ENCODE measurements at places on chromosomes 7 and 10.
A peak's percentile ranks its signal among the peaks of the same experiment; 100 is the strongest.

- DNase-seq: no peak
These were observed 2.4 kb upstream of the MKLN1 start for GRCh38 chr7:131325179-131325840.

DNA sequence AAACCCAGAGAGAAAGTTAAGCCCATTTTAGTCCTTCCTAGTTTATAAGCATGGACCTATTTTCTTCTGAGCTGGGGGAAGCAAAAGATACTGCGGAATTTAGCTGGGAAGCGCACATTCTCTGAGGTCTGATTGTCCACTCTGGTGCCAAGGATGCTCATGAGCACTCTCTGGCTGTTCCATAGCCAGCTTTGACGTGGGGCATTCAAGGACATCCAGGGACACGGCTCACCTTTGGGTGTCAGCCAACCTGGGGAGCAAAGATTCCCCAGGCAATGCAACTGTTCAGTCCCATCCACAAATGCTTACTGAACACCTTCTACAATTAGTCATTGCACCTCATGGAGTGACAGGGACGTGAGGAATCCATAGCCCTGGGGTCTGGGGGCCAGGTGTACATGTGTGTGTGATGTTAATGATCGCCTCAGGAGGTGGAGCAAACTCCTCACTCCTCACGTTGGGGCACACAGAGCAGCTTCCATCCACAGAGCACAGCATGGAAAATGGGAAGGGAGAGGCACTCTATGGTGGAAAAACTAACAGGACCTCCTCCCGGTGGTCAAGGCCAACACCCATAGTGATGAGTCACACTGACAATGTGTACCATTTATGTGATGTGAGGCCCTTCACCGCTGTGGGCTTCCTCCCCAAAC, 67.5 kb upstream of the IGFBP3 start:
- no peak for DNase-seq

DNA sequence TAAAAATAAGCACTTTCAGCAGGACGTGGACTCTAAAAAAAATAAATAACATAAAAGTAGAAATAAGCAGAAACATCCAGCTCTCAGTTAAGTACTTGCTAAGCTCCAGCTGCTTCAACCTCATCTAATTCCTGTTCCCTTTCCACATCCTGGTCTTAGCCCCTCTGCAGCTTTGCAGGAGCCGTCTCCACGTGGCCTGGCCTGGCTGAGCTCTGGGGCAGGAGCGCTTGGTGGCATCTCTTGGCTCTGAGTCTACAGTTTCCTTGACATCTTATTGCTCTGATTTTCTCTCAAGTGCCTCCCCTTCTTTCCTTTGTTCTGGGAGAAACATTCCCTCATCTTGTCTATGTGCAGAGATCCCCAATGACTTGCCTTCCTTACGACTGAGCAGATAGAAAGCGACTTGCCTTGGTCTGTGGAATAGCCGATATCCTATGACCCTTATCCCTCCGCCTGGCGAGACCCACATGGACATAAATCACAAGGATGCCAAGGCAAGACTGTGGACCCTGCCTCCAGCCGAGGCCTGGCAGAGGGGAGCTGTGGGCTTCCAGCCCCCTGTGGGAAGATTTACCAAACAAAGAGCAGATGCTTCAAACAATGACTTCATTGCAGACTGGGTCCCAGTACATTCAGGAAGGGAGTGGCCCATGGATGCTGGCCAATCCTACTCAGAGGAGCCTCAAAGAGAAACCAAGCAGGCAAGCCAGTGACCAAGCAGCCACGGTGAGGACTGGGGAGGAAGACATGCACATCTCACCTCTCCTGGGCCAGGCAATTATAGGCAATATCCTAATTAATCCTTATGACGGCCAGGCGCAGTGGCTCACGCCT, 61.9 kb downstream of the SPOCK2 start:
- DNase-seq: no peak

GRCh38 chr10:15824498-15824897, 35.8 kb downstream of the MINDY3 start:
- DNase-seq: no peak

DNA sequence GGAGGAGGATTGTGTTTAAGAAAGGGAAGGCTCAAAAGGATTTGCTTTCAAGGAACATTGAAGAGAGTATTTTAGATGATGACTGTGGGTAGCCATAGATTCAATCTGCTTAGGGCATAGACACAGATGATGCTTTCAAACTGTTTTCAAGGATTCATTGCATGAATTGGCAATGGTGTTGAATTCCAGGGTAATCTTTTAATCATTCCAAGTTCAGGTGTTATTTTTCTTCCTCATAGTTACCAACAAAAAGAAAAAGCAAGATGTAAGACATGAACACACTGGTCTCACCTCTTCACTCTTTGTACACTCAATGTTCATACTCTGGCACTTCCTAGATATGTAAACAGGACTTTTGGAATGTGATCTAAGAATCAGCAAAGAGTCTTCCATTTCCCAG, 167.0 kb upstream of the RHOBTB1 start:
- no peak for DNase-seq

GRCh38 chr10:8312781-8313180, 258.3 kb downstream of the GATA3 start:
- DNase-seq: no peak

DNA sequence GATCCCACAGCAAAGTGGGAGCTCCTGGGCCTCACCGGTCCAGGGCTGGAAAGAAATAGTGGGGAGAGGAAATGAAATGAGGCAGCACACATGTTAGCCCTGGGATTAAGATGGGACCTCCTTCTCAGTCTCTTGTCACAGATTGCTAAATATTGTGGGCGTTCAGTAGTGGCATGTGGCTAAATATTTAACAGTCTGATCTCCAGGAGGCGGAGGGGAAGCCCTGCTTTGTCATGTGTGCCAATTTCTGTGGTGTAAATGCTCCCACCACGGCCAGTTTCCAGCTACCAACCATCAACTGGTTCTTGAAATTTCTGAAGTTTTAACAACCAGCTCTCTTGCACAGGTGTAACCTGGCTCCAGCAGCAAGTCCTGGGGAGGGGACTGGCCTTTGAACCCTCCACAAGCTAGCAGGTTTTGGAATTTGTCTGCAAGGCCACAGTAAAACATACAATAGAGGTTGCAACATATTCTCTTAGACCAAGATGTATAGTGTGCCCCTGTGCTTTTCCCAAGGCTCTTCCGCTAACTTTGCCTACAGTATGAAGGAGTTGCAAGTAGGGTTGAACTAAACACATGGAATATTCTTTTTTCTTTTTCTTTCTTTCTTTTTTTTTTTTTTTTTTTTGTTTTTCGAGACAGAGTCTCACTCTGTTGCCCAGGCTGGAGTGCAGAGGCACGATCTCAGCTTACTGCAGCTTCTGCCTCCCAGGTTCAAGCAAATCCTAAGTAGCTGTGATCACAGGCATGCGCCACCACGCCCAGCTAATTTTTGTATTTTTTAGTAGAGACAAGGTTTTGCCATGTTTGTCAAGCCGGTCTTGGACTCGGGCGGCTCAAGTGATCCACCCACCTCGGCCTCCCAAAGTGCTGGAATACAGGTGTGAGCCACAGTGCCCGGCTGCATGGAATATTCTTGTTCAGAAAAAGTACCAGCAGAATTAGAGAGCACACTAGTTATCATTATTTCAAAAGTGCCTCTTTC, 103.1 kb upstream of the PCBD1 start:
- DNase-seq: no peak

DNA sequence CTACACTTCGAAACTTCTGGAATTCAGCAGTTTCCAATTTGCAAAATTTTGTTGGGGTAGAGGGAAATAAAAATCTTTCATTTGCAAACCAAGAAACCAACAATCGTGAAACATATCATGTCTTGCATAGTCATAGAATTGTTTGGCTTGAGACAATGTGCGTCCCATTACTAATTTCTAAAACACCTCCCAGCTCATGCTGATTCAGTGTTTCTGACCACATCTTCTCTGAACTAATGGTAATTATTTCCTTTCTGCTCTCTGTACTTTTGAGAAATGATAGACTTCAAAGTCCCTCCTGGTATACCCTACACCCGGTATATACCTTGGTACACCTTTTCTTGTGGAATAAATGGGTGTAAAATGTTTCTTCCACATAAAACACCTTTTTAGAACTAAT, 41.8 kb upstream of the TSPAN13 start:
- no peak for DNase-seq

DNA sequence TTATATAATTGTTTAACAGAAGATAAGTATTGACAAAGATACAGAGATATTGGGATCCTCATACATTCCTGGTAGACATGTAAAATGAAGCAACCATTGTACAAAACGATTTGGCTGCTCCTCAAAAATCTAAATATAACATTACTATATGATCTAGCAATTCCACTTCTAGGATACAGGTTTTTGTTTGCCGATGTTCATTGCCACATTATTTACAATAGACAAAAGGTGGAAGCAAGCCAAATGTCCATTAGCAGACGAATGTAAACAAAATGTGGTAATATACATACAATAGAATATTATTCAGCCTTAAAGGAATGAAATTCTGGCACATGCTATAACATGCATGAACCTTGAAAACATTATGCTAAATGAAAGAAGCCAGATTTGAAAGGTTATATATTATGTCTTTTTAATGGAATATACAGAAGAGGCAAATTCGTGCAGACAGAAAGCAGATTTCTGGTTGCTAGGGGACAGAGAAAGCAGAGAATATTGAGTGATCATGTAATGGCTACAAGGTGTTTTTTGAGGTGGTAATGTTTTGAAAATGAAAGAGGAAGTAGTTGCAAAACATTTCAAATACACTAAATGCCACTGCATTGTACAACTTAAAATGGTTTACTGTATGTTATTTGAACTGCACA, 44.9 kb downstream of the POLR1F start:
- DNase-seq: no peak

DNA sequence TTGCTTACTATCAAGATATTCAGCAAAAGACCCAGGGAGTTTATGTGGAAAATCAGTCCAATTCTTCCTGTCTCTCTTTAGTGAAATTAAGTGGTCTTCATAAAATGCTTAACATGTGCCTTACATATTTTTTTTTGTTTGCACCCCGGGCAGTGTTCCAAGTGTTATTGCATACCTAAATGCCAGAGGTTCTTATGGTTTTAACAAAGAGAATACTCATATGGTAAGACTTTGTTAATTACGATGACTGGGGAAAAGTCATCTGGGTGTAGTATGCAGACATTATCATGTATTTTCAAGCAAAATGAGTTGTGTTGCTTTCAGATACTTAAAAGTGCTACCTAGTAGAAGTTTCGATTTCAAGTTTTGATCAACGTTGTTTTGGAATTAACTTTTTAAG, 82.6 kb downstream of the PRKG1 start:
- DNase-seq: no peak

DNA sequence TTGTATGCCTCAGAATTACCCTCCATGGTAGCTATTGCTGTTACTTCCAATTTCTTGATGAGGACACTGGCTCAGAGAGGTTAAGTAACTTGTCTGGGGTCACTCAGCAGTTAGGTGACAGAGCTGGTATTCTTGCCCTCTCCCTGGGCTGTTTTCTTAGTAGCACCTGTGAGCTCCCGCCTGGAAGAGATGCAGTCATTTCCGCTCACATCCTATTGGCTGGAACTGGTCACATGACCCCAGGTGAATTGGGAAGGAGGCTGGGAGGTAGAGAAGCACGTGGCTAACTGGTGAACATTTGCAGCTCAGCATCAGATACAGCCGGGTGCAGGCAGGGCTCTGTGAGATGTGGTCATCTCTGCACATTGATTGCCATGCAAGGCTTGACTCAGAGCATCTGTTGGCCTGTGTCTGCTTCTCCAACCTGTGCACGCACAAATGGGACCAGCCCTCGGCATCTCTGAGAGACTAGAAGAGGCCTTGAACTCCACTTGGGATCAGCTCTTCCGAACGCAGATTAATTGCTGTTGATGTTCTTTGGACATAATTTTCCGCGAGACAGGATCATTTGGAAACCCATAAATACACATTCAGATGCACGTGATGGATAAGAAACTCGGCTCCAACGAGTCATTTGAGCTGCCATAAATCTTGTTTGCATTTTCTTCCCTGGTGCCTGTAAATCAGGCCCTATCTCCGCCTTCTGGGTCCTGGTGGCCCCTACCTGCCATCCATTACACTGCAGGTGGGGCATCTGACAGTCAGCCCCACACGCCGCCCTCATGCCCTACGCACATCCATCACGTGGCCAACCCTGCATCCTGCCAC, 42.8 kb downstream of the MYL10 start:
- no peak for DNase-seq

DNA sequence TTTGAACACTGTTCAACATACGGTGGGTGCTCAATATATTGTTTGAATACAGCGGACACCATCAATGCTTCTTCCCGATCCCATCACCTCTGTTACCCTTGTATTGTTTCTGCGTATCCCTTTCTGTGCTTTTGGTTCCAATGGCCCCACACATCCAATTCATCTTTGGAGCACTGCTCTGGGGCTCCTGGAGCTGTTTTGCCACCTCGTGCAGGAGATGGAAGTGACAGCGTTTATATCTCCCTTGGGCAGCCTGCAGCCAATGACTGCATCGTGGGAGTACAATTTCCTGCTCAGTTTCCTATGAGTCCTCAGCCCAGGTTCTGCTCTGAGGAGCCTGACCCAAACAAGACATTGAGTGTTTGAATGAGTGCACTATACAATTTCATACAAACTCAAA, 50.2 kb upstream of the PIK3CG start:
- no peak for DNase-seq

- no peak for DNase-seq
These were observed 37.6 kb downstream of the KLF6 start for GRCh38 chr10:3747248-3747960.

- no peak for DNase-seq
These were observed 60.0 kb downstream of the CHN2 start for GRCh38 chr7:29254591-29254990.

DNA sequence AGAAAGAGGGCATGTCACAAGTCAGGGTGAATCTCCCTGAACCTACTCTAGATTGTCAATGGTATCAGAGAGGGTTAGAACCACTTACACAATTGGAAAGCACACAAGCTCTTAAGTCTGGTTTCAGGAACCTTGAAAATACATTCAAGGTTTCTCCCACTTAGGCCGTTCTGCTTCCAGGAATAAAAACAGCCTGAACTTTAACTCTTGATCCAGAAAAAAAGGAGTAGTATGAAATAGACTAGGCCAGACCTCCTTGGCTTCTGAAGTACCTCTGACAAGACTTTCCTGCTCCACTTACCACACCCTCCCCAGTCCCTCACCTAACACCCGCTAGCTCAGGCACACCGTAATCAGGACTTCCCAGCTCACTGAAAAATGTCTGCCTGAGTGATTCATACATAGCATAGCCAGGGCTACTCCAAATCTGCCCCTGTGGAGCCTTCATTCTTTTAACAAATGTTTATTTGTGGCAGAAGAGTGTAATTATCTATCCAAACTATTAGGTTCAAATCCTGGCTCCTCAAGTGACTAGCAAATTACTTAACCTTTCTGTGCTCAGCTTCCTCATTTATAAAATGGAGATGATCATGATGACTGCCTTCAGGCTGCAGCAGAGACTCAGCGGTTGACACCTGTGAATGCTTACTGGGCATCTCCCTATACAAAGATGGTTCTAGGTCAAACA, 30.3 kb upstream of the IL6 start:
- DNase-seq: peak; percentile 8
